ENCODE measurements at places on chromosomes 11 and 22.

- DNase-seq, result no peak
These were observed 194.8 kb downstream of the MIAT start for GRCh38 chr22:26852176-26852575.

DNA sequence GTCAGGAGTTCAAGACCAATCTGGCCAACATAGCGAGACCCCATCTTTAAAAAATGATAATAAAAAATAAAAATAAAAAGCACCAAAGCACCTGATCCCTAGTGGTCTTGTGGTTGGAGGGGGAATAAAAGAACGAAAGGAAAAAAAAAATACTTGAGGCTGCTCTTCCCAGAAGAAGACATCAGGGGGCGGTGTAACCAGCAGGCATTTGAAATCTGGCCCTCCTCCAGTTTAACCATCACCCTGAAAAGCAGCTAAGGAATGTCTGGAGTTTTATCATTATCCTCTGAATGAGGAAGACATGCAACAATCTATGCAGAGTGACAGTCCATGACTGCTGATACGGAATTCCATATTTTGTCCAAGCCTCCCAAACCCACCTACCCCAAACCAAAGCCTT lies 5.6 kb upstream of the KCTD17 start:
- no peak for DNase-seq

DNA sequence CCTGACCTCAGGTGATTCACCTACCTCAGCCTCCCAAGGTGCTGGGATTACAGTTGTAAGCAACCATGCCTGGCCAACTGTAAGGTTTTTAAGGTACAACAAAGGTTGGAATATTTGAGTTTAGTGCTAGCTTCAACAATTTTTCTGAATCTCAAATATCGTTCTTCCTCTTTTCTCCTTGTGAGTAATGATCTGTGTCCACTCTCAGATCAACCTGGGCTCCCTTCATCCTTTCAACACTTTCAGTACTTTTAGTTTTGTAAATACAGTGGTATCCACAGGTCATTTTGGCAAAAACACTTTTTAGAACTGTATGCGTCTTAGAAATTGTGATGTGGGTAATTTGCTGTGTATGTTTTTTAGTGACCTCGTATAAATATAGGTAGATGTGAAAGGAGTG lies 7.9 kb downstream of the PACS1 start:
- DNase-seq, result no peak

GRCh38 chr22:34416022-34416860 lies 496.0 kb upstream of the LARGE1 start:
- DNase-seq, result no peak

- DNase-seq, result no peak
These were observed 63.3 kb downstream of the DGCR2 start for GRCh38 chr22:19058713-19059451.

- no peak for DNase-seq
These were observed 61.2 kb downstream of the GUCY1A2 start for GRCh38 chr11:106957030-106957482.

DNA sequence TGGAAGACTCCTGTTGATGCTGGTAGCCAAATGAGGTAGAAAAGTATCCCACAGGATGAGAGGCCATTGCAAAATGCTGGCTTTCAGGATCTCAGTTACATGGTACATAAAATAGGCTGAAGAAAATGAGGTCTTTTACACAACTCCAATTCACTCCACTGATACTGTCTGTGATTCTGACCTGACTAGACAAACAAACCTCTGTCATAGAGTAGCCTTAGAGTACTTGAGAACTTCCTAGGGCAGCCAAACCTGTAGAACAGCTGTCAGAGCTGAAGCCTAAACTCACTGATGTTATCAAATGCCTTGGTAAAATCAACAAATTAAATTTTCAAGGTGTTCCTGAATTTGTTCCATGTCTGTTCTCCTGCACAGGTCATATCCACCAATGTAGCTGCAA lies 26.2 kb upstream of the POGLUT3 start:
- no peak for DNase-seq

DNA sequence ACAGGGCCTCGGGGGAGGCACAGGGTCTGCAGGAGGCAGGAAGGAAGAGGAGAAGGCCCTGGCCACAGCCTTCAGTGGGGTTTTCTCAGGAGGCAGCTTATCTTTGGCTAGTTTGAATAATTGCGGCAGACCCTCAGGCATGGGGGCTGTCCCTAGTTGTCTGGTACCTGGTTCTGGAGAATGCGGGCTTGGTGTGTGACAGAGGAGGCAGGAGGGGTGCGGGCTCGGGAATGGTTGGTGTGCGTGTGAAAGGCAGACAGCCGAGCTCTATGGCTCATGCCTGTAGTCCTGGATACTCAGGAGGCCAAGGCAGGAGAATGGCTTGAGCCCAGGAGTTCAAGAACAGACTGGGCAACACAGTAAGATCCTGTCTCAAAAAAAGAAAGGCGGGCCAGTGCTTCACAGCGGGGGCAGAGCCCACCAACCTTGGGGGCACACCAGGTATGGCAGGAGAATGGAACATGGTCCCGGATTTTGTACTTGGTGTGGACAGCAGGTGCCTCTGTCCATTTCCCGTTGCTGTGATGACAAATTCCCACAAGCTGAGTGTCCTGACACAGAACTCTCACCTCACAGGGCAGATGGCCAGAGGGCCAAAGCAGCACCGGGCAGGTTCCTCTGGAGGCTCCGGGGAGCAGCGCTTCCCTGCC lies 640.6 kb downstream of the TBC1D22A start:
- no peak for DNase-seq

DNA sequence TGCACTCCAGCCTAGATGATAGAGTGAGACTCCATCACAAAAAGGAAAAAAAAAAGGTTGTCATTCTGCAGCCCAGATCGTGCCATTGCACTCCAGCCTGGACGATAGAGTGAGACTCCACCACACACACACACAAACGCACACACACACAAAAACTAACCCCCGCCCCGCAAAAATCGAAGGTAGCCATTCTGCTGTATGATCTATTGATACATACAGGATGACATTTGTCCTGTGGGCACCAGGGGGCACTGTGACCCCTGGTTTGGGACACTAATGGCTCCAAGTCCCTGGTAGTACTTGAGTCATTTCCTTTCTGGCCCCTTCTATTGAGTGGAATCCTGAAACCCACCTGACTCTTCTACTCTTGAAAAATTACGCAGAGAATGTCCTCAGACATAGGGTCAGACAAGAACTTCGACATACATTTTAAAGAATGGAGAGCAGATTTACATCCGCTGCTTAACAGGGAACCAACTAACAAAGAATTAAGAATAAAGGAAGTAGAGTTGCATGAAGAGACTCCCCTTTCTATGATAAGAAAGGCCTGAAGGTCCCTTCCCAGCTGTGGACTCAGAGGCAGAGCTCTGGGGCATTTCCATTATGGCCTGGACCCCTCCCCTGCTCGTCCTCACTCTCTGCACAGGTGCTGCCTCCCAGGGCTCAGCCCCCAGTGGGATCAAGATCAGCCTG lies 35.0 kb upstream of the PRAME start:
- peak; percentile 36 for DNase-seq

GRCh38 chr22:49658902-49659280 lies 168.8 kb downstream of the BRD1 start:
- no peak for DNase-seq

DNA sequence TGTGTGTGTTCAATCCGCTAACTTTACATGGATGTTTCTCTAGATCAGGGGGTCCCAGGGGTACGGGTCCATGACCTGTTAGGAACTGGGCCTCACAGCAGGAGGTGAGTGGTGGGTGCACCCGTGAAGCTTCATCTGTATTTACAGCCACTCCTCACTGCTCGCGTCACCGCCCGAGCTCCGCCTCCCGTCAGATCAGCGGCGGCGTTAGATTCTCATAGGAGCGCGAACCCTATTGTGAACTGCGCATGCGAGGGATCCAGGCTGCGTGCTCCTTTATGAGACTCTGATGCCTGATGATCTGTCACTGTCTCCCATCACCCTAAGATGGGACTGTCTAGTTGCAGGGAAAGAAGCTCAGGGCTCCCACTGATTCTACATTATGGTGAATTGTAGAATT lies 31.9 kb downstream of the MRGPRD start:
- no peak for DNase-seq

- DNase-seq, result no peak
These were observed 71.7 kb downstream of the RAB38 start for GRCh38 chr11:88103337-88104206.

DNA sequence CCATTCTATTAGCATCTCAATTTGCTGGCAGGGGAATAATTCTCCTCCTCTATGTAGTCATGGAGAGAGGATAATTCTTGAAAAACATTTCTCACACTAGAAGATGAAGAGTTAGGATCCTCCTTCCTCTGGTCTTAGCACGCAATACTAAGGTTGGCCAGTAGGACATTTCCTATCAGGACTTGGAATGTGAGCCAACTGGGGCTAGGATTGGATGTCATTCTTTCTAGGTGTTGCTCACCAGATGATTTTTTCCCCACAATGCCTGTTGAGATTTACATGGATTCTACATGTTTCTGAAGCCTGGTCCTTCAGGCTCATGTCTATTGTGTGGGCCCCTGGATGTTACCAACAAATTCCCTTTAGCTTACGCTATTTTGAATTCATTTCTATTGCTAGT lies 28.0 kb downstream of the SLN start:
- DNase-seq, result no peak

- DNase-seq, result no peak
These were observed 712 bp downstream of the IL2RB start for GRCh38 chr22:37148742-37149665.

DNA sequence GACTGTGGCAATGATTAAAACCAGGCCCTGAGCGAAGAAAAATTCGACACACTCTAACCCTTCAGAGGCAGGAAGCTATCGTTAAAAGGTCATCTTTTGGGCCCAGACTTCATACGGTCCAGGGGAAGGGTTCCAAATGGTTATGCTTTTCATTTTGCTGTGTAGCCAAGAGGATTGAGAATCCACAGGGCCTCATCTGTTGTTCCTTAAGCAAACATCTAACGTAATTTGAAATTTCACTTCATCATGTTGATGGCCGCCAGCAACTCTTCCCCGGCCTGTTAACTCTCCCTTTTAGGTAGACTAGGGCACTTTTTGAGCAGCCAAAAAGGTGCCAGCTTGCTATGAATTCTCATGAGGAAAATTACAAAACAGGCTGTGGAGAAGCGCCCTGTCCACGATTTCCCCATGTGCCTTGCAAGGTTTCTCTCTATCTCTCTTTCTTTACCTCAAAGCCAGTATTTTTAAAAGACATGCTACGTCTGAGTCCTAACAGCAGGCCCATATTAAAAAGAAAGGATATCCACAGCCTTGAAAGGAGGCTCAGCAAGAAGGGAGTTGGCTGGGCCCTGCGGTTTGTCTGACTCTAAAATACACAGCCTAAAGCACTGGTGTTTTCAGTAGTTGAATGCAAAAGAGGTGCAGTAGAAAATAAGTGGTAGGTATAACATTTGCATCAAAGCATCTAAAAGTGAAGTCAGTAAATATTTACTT lies 356.3 kb upstream of the NARS2 start:
- no peak for DNase-seq

GRCh38 chr11:8213376-8213775 lies 44.6 kb upstream of the RIC3 start:
- DNase-seq, result no peak

DNA sequence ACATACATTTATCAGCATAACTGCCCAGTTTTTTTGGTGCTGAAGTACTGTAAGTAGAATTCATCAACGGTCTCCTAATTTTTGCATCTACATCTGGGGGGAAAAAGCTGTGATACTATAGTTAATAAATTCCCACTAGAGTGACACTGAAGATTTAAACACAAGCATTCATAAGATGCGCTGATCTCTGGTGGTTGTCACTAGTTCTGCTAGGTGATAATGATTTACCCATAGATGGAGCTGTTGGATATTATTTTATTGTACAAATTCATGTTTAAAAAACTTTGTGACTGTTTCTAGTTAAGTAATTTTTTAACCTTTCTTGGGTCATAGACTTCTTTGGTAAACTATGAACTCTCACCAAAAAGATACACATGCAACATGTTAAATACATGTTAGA lies 106.6 kb downstream of the EMSY start:
- no peak for DNase-seq

DNA sequence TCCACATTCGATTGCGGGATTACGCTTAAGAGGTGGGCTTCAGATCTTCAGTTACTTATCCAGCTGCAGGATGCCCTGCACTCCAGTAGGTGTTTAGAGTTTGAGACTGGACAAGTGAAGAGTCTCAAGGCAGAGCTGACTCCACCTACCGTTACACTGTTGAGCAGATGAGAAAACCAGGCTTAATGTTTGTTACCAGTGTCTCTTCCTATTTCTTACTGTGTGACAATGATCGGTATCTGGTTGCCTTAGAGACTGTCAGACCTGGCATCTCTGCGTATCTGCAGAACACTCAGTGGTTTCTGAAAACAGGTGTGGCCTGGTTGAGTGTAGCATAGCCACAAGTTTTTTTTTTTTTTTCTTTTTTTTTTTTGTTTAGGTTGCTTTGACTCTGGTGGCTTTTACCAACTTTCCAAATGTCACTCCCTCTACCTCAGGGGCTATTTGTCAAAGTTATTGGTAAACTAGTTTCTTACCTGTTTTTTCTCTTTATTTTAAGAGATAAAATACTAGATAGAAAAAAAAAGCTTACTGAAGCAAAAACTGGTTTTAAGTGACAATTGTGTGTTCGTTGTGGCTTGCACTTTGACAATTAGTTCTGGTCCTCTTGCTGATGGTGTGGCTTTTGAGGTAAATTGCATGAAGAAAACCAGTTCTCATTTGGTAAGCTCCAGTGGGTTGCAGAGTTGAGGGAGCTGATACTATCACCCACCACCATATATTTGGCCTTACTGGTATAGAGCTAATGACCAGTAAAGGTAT lies 284.8 kb downstream of the ETS1 start:
- no peak for DNase-seq

GRCh38 chr11:36131721-36132397 lies 157.4 kb downstream of the COMMD9 start:
- no peak for DNase-seq

DNA sequence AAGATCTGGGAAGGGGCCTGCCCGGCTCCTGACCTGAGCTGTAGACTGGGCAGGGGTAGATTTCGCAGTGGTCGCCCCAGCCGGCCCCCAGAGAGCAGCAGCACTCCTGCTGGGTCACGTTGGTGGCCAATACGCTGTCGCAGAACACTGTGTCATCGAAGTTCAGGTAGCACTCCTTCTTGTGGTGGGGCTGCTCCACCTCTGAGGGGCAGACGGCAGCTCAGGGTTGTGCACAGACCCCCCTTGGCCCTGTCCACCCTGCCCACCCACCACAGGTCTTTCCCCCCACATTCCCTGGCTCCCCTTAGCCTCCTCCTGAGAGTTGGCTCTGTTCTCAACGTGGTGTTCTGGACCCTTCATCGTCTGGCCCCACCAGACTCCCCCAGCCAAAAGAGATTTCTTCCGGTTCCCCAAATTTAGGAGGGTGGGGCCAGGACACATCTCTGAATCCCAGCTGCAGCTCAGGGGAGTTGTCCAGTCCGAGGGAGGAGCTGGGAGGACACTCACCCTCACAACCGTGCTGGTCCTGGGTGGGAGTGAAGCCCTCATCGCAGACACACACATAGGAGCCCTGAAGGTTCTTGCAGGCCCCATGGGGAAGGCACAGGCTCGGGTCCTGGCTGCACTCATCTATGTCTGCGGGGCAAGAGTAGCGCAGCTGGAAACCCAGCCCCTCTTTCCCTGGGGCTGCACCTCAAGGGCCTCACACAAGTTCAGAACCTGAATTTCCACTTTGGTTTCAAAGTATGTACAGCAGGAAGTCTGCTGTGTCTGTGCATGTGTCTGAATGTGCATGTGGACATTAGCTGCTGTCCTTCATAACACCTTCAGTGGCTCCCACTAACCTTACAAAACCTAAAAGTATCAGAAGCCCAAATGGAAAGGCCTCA lies 16.5 kb downstream of the SCYL1 start:
- DNase-seq, result no peak

- DNase-seq, result no peak
These were observed 78.0 kb upstream of the DRD2 start for GRCh38 chr11:113553235-113553634.

- DNase-seq, result no peak
These were observed at the start of gene GAL for GRCh38 chr11:68684385-68685356. Gene GAL, plus strand, starts transcription at chr11:68684544. Its CDS starts 380 bp downstream, at chr11:68684924.

Data from stimulated activated CD4-positive, alpha-beta T cell treated with anti-CD3 and anti-CD28 coated beads, Interleukin-15, amount 100 ng/mL, for 1 hour (primary cell).